Tibial nerve (tissue), 4 donors: ENCODE measurements at places on chromosomes 5 and 9. TPM values are rescaled to one million over a fixed set of nuclear protein-coding genes. Genes with fewer than 3 reads are reported as not detected.

GRCh38 chr5:11212706-11213105 is 451.7 kb upstream of the DAP start:
- DNase-seq = no peak

DNA sequence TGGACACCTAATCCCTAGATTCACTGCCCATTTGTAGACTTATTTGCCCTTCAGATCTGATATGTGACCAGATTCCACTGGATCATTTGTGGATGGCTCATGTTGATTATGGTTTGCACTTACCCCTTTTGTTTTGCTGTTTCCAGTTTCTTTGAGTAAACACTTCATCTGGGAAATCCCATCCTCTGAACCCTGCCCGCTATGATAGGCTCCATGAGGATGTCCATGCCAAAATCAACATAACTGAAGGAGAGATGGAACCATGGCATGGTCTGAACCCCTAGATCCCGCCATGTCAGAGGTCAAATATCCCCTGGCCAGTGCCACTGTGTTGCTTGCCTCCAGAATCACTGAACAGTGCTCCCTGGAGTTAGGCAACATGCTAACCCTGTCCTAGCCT is 11.7 kb upstream of the FEM1C start:
- DNase-seq = no peak

- DNase-seq = no peak
Measured at GRCh38 chr9:93083592-93084470, 12.2 kb upstream of the CARD19 start.

- DNase-seq = no peak
Measured at GRCh38 chr5:174991847-174992246, 267.5 kb downstream of the MSX2 start.

DNA sequence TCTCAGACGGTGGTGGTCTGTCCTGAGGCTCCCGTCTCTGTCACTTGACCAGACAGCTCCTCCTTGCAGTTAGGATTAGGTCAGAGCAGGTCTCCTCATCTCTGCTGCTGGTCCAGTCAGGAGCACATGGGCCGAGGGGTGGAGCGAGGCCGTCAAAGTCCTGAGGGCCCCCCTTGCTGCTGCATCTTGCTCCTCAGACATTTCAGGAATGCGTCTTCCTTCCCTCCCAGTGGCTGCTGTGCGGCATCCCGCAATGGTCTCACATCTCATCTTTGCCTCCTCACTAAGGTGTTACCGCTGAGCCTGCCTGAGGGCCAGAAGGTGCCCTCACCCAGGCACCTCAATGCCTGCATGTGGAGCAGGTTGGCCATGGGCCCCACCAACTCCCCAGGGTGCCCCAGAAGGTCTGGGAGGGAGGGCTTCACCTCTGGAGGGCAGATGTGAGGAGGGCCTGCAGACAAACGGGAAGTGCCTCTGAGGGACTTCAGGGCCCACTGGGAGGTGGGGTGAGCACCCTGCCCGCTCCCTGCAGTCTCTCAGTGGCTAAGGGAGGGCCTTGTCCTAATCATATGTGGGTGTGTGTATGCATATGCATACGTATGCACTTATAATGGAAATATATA is 137.7 kb upstream of the LMX1B start:
- no peak for DNase-seq

- DNase-seq = no peak
Measured at GRCh38 chr9:76602199-76602598, 143.2 kb downstream of the GCNT1 start.

DNA sequence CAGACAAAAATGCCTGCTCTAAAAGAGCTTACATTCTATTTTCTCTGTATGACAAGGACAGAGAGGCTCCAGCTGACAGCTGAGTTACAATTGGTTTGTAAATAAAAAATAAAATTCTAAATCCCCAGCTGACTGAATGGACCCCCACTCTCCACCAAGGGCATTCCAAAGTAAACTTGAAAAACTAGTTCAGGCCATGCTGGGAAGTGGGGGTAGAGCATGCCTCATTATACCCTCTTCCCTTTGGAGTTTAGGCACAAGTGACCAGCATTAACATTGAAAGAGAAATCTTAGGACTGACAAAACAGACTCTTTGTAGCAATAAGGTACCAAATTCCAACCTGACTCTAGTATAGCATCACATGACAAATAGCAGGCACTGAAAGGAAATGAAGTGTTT is 31.0 kb downstream of the KIF4B start:
- no peak for DNase-seq

DNA sequence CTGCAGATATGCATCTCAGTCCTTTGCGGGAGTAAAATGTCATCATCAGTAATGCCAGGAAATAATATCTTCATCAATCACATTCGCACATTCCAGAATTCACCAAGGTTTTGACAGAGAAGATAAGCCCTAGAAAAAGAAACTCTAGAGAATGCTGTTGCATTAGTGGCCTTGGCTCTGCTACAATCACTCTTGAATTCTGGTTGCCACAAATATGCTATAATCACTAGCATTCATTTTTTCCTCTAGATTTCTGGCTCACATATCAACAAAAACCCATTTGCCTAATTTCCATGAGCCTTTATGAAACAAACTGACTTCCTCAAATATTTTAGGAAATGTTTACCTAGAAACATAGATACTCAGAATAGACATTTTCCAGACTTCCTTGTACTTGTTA is 653.4 kb downstream of the ANXA1 start:
- DNase-seq = no peak

DNA sequence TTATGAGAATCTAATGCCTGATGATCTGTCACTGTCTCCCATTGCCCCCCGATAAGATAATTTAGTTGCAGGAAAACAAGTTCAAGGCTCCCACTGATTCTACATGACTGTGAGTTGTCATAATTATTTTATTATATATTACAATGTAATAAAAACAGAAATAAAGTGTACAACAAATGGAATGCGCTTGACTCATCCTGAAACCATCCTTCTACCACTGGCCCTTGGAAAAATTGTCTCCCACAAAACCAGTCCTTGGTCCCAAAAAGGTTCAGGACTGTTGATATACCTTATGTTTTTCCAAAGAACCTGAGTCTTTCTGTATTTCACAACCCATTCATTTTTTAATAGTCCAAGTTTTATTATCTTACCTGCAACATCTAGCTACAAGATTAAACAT is 403.5 kb downstream of the TAF11L14 start:
- DNase-seq = no peak

- DNase-seq = no peak
Measured at GRCh38 chr5:81726297-81726696, 24.6 kb downstream of the SSBP2 start.

DNA sequence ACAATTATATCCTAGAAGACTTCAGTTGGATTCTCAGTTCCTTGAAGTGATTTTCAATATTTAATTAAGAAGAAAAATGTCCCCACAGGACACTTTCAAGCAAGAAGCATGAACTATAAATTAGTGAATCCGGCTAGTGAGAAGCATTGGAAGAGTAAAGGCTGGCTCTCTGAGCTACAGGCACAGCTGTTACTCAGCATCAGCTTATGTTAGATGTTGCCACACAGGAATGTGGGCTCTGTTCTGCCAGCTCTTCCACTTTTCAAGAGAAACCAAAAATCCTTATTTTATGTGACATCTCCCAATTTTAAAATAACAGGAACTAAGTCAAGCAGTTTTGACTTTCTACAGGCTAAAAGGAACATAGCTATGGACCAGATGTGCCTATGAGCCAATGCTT is 14.9 kb downstream of the ZNF474 start:
- no peak for DNase-seq

DNA sequence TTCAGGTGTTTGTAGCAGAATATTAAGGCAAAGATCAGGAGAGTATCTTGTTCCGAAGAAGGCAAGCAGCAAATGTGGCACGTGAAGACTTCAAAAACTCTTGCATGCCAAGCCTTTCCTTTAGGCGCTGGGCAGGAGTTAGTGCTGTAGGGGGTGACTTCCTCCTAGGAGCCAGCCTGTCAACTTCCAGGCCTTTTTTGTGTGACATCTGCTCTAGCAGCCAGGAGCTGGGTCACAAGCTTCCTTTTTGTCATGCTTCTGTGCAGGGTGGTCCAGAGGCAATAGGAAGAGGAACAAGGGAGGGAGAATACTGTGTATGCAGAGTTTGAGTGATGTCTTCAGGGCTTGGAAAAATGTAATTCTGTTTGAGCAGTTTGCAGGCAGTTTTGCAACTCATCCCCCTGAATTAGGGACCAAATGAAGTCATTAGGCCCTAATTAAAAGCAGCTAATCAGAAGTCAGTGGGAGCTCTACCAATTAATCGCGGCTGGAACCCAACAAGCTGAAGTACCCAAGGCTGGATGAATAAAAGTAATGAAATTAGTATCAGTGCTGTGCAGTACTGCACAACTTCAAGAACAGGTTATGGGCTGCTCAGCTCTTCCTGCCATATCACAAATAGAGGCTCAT is 53.5 kb downstream of the TLR4 start:
- no peak for DNase-seq

DNA sequence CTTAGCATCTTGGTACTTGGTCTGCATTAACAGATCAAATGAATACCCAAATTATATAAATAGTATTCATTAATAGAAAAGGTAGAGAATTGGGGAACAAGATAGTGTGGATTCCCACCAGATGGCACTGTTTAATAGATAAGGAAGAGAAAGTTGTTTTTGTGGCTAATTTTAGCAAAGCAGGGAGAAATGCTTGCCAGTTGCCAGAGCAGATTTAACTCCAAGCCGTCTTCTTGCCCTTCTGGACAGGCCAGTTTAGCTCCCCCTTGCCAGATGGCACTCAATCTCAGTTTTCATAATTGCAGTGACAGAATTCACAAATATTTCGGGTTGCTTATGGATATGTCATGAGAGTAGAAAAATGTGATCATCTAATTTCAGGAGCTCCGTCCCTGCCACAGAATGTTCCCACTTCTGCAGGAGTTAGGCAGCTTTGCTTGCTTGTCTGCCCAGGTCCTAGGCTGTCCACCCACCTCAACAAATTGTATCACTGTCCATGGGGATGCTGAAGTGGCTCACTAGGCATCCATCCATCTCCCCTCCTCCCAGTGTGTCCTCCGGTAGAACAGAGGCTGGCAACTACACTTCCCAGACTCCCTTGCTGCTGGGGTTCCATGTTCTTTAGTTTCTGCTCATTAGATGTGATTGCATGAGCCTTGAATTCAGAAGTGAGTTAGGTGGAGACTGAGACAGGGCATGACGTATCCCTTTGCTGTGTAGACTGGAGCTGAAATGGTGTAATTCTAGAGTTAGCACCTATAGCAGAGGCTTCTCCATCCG is 11.8 kb upstream of the HEXB start:
- DNase-seq = no peak

DNA sequence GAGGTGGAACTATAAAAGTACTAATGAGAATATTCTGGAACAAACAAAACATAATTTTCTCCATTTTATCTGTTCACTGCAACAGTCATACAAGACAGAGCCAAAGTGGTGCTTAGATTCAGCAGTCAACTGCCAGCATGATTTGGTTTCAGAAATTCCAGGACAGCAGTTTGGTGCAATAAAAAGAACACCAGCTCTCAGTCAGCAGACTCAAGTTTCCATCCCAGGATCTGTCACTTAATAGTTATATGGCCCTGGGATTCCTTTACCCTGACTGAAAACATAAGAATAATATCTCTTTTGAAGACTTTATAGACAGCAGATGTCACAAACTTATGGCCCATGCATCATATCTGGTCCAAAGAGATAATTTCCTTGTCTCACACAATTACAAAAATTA is 92.8 kb upstream of the RASEF start:
- DNase-seq = no peak

- DNase-seq = no peak
Measured at GRCh38 chr5:89444088-89444487, 561.1 kb upstream of the MEF2C start.

DNA sequence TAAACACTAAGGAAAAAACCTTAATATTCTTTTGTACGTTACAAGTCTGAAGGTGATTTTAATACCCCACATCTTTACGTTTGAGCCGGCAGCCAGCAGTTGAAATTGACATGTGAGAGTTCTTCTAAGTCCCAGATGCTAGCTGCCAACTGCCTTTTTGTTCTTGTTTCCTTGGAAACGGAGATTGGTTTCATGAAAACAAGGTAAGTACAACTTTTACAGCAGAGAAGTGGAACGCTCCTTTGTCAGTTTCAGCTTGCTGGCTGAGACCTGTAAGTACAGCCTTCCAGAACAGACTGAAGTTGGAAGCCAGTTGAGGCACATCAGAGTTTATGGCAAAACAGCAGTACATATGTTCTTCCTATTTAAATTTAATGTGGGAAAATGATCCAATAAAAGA is 1018.4 kb upstream of the ARRDC3 start:
- DNase-seq = no peak

- no peak for DNase-seq
Measured at GRCh38 chr5:27009540-27009915, 28.9 kb downstream of the CDH9 start.

DNA sequence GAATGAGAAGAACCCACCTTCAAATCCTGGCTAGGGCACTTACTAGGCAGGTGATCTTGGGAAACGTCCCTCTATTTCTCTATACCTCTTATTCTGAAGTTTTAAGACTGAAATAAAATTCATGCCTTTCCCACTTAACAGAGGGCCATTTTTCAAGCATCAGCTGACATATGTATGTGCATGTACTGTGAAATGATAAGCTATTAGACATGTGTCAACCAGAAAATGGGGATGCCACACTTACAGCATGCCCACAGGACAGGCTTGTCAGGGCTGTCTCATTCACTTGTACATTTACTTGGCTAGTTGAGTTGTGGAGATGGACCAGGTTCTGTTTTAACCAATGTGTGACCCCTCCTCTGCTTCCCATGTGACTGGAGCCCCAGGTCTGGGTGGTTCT is 78.5 kb downstream of the C9orf152 start:
- no peak for DNase-seq

DNA sequence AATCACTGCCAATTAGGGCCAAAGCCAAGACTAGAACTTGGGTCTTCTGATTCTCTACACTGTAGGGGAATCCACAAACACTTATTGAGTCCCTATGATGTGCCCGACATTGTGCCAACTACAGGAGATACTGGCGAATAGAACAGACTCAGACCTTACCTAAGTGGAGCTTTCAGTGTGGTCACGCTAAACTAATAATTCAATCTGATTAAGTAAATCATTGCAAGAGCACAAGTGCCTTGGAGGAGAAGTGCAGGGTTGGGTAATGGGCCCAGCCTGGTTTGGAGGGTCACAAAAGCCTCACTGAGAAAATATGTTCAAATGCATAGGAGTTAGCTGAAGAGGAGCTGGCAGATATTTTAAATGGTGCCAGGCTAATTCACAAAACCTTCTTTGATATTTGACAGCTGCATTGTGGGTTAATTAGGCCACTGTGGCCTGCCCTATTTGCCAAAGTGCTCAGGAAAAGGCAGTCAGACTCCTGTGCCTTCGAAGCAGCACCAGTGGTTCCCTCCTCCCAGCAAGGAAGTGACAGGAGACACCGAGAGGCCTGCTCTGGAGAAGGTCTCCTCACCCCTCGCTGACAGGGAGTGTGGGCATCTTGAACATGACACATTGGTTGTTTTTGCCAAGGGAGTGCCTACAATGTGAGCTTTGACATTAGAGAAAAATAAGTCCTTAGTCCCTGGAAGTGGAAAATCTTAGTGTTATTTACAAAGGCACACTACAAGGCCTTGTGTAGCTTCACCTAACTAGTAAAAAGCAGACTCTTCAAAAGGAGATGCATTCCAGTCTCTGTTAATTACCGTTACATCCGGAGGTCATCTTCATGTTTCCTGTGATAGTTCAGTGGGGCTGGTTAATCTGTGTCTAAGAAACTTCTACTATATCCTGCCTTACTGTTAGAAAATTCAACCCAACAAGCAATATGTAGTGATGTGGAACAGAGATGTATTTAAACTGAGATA is 24.1 kb upstream of the TRAF1 start:
- DNase-seq = no peak

GRCh38 chr9:130417602-130418001 is 27.2 kb upstream of the ASS1 start:
- DNase-seq = no peak

- no peak for DNase-seq
Measured at GRCh38 chr9:32218100-32218767, 166.2 kb upstream of the ACO1 start.

Gene ADRB2
- total RNA-seq = 4.8 TPM

Gene BTNL9
- total RNA-seq = 42.3 TPM

Gene ABLIM3
- total RNA-seq = 75.3 TPM
